ENCODE measurements at places on chromosomes 1 and 21.
A peak's percentile ranks its signal among the peaks of the same experiment; 100 is the strongest.

DNA sequence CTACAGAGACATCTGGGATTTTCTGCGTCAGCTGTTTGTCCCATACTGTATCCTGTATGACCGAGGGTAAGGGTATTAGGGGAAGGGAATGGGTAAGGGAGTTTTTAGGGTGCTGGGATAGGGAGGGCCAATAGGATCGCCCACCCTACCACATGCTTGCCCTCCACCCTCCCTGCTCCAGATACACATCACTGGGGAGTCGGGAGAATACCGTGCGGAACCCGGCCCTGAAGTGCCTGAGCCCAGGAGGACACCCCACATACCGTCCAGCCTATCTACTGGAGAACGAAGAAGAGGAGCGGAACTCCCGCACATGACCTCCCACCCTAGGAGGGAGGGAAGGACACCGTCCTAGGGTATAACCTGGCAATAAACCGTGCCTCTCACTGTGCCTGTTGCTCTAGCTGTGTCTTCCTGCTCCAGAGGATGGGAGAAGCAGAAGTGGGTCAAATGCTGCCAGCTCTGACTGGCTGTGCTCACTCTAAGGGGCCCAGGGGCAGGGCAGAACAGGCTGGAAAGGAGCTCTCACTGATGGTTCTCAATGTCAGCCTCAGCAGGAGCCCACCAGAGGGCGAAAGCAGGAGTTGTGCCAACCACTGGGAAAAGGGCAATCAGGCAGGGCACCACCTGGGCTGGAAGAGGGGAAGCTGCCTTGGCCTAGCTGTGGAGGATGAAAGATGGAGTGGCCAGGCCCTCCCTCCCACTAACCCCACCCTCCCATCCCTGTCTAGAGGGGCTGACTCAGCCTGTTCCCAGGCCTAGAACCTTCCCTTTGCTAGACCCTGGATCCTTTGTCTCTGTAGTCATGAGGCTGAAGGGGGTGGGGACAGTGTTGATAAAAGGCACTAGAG is 440 bp upstream of the LENEP start:
- DNase-seq: peak; percentile 47

GRCh38 chr1:162232034-162232711 is 144.5 kb downstream of the SPATA46 start:
- no peak for DNase-seq

DNA sequence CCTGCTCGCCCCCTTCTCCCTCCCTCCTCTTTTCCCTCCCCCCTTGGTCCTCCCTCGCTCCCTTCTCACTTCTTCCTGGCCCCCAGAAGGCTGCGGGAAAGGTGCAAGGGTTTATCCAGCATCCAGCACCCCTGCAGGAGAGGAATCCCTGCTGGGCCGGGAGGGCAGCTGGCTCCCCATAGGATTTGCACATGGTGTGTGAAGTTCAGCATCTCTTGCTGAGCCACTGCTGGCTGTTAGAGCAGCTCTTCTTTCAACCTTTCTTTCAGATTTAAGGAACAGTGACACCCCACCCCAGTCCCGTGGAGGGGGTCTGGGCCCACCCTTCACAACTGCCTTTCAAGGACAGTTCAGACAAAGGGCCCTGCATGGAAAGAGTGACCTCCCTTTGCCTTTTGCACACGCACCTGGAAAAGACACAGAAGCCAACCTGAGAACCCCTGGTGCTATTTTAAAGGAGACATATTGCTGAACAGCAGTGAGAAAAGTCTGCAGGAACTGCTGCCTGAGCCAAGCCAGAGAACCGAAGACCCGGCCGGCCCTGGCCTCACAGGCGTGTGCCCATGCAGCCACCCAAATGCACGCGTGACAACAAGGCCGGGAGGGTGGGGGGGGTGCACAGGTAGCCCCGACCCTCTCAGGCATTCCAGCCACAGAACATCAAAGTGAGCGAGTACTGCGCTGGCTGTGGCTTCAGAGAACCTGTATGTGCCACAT is 66.6 kb downstream of the SLC37A1 start:
- no peak for DNase-seq

- no peak for DNase-seq
Measured at GRCh38 chr1:116483481-116484309, 87.1 kb downstream of the CD58 start.

GRCh38 chr1:152228831-152229230 is 4.8 kb upstream of the HRNR start:
- DNase-seq: peak; percentile 18

DNA sequence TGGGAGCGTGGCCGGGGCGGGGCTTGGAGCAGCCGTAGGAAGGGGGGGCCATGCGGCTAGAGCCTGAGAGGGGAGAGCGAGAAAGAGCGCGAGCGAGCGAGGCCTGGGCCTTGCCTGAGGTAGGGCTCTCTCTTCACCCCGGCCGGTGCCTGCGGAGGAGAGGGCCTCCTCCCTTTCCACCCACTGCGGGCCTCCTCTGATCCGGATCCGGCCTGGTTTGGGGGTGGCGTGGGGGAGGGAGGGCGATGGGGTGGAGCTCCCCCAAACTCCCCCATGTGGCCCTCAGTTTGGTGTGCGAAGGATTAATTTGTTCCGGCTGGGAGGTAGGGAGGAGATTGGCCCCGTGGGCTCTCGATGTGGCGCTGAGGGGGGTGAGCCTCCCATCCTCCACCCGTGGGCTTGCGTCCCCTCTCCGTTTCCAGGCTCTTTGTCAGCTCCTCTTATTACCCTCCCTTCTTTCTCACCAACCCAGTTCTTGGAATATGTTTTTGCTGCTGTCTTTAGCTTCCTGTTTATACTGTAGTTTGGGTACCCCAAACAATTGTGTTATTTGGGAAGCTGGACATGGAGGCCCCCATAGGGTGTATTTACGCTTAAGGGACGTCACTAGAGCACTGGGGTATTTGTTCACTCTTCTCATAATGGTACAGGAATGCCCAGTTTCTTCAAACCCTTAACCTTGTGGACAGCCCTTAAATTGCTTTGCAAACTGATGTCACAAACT is 685 bp downstream of the UBAP2L start:
- peak; percentile 43 for DNase-seq

DNA sequence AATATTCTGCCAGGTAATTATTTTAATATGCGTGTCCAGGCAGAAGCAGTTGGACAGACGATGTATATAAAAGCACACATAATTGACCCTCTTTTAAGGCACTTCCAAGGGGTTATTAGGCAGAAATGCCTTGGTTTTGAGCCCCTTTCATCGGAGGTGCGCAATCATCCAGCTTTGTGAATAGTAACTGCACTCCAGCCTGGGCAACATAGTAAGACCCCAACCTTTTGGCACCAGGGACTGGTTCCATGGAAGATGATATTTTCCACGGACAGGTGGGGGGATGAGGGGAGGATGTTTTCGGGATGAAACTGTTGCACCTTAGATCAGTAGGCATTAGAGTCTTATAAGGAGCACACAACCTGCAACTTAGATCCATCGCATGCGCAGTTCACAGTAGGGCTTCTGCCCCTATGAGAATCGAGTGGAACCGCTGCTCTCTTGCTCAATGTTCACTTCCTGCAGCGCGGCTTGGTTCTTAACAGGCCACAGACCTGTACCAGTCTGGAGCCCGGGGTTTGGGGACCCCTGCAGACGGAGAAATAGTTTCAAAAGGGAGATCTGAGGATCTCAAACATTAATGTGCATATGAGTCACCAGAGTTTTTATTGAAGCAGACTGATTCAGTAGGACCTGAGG is 1.8 kb upstream of the MCOLN2 start:
- no peak for DNase-seq

- no peak for DNase-seq
Measured at GRCh38 chr1:40768146-40768990, 15.2 kb upstream of the KCNQ4 start.

- no peak for DNase-seq
Measured at GRCh38 chr1:233246965-233247364, 48.6 kb downstream of the PCNX2 start.

DNA sequence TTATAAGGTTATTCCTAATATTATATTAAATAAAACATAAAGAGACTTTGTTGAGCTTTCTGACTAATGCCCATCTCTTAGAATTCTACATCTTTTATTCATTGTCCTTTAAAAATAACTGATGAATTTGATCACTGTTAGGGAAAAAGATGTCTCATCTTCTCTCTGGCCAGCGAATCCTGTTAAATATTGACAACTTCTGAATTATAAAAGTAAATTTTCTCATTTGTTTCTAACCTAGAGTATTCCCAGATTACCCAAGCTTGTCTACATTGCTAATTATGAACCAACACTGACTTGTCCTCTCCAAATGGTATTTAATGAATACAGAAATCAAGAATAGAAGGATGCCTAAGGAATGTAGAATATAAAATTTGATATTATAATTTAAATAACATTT is 24.8 kb upstream of the KCTD3 start:
- DNase-seq: peak; percentile 65

DNA sequence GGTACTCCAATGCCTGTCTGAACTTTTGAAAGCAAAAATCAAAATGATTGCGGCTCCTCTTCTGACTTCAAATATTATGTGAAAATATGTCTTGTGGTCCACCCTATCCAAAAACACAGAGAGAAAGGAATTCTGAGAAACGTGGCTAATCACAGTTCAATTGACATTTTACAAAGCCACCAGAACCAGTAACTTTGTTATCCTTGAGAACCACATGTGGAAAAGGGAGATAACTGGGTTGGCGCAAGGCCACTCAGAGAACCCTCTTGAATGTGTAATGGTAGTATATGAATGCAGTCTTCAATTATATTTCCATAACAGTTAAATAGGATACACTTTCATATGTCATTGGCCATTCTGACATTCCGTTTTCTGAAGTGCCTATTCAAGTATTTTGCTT is 1030.0 kb upstream of the TMPRSS15 start:
- DNase-seq: no peak

GRCh38 chr1:7786795-7787194 is 2.7 kb downstream of the PER3 start:
- DNase-seq: no peak

DNA sequence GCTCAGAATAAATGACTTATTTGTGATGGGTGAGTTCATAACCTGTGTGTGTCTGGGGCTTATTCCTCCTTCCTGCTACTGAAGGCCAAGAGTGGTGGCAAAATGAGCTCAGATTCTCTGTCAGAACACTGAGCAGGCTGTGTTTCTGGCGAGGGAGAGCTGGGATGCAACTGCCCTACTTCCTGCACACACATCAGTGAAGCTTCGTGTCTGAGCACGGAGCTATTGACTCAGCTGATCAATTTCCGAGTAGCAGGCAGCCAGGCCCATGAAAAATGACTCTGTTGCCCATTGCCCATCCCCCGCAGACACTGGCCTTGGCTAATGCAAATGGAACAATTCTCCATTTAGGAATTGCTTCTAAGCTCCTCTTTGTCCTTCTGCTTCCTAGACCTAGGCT is 27.7 kb downstream of the TNR start:
- DNase-seq: no peak

DNA sequence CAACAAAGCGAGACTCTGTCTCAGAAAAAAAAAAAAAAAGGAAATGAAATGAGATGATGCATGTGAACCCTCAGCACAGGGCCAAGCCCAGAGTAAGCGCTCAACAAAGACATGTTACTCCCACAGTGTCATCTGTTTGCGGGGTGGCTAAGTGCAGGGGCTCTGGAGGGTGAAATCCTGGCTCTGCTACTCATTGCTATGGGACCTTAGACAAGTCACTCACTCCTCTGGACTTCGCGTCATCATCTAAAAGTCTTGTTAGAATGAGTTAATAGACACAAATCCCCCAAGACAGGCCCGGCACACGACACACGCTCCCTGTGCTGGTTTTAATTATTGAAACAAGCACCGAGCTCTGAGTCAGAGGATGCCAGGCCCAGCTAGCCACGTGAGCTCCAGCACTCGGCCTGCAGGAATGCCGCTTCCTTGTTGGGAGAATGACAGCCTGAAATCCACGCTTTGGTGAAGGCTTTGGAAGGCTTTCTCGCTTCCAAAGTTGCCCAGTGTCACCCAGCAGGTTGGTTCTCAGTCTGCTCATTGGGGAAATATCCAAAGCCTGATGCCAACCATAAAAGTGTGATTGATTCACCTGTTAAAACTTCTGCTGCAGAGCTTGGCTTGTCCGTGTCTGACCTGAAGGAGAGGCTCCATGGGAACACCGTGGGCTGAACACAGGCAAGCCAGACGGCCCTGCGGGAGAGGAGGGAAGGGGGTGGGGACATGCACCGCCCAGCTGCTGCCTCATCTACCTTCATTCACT is 36.7 kb upstream of the TARDBP start:
- peak; percentile 88 for DNase-seq

GRCh38 chr1:18347559-18347958 is 133.2 kb upstream of the KLHDC7A start:
- DNase-seq: no peak

DNA sequence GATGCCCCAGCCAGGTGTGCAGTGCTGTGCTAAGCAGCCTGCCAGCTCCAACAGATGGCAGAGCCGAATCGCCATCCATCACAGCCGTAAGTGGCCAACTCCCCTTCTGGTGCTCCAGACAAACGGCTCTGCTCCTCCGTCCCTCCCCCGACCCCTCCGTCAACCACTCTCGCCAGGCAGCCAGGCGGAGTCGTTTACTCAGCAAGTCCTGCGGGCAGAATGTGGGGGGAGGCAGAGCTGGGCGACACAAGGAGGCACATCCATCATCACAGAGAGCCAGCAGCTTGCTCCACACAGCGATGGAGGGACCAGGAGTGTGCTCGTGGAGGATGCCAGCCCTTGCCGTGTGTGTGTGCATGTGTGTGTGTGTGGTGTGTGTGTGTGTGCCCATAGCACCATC is 206.6 kb upstream of the GRIK3 start:
- no peak for DNase-seq

DNA sequence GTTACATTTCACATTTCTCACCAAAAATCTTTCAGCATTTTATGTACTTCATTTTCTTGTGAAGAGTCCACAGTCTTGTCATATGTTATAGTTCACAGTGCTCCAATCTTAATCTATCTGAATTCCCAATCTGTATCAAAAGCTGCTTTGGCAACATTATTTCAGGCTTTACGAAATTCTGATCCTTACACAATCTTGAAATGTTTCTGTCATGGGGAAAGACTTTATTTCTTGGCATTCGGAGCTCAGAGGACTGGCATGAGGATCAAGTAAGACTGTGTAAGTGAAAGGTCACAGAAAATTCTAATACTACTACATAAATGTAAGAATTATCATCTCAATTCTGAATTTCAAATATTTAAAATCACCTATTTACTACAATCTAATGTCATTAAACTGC is 2.0 kb downstream of the USP33 start:
- no peak for DNase-seq
